ENCODE measurements at places on chromosomes 7 and 10. TPM values are rescaled to one million over a fixed set of nuclear protein-coding genes. Genes with fewer than 3 reads are reported as not detected.

LRRC18 gene
- total RNA-seq: not detected

PRRT4 gene
- 2.9 TPM for total RNA-seq

TCERG1L gene
- 0.53 TPM for total RNA-seq

PNLIP gene
- total RNA-seq: not detected

CABCOCO1 gene
- 1.2 TPM for total RNA-seq

NOS3 gene
- total RNA-seq: 1.1 TPM

SMKR1 gene
- 1.7 TPM for total RNA-seq

CTAGE15 gene
- 2.4 TPM for total RNA-seq

CHPF2 gene
- total RNA-seq: 42.2 TPM

DNA sequence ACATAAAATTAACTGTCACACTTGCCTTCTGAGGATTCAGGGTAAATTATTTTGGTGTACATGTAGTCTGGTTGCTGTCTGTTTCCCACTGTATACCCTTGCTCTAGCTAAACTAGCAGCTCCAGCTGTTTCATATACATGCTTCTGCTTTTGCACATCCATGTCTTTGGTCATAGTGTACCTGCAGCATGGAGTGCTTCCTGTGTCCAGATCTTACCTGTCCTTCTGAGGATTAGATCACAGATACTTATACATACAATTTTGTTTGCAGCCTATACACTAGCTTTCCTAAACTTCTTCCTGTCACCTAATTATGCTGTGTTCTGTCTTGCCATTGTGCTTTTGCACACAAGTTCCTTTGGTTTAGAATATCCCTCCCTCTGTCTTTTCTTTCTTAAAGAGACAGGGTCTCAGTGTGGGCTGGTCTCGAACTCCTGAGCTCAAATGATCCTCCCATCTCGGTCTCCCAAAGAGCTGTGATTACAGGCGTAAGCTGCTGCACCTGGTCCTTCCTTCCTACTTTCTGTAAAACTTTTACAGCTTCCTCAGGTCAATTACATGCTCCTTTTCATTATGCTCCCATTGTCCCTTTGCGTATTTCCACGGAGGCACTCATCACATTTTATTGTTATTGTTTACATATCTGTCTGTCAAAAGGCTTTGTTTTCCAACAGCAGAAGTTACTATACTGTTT is 33.8 kb downstream of the TPST1 start:
- no peak overlapping the region for H3K4me3 ChIP-seq
- peak overlapping the region; percentile 97 for H3K27ac ChIP-seq
- DNase-seq: no peak
- H3K4me1 ChIP-seq: peaks cover 31% of the 10 kb centered on the region
- peaks cover 1% of the 10 kb centered on the region for H3K36me3 ChIP-seq
- H3K27me3 ChIP-seq: no peaks in the 10 kb centered on the region

GRCh38 chr10:5944389-5945189 is 32.8 kb downstream of the IL15RA start:
- H3K4me1 ChIP-seq: peaks cover 5% of the 10 kb centered on the region
- no peak overlapping the region for H3K4me3 ChIP-seq
- H3K36me3 ChIP-seq: no peaks in the 10 kb centered on the region
- no peak for DNase-seq
- peak overlapping the region; percentile 90 for H3K27ac ChIP-seq
- H3K27me3 ChIP-seq: peaks cover 22% of the 10 kb centered on the region

- peaks cover 3% of the 10 kb centered on the region for H3K4me1 ChIP-seq
Observed at GRCh38 chr10:26391701-26392695, 46.1 kb upstream of the APBB1IP start.

DNA sequence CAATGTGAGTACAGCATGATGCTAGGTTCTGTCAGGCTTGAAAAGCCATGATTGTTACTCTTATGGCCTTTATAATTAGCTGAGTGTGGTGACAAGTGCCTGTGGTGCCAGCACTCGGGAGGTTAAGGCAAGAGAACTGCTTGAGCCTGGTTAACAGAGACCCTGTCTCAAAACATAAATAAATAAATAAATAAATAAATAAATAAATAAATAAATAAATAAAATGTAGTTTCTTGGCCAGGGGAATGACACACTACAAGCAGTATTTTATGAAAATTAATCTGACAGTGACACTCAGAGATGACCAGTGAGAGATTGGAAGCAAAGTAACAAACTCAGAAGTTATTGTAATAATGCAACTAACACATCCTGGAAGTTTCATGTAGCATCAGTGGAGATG is 2.3 kb upstream of the MORN4 start:
- H3K4me1 ChIP-seq: peaks cover 12% of the 10 kb centered on the region
- DNase-seq: no peak
- H3K27me3 ChIP-seq: no peaks in the 10 kb centered on the region

DNA sequence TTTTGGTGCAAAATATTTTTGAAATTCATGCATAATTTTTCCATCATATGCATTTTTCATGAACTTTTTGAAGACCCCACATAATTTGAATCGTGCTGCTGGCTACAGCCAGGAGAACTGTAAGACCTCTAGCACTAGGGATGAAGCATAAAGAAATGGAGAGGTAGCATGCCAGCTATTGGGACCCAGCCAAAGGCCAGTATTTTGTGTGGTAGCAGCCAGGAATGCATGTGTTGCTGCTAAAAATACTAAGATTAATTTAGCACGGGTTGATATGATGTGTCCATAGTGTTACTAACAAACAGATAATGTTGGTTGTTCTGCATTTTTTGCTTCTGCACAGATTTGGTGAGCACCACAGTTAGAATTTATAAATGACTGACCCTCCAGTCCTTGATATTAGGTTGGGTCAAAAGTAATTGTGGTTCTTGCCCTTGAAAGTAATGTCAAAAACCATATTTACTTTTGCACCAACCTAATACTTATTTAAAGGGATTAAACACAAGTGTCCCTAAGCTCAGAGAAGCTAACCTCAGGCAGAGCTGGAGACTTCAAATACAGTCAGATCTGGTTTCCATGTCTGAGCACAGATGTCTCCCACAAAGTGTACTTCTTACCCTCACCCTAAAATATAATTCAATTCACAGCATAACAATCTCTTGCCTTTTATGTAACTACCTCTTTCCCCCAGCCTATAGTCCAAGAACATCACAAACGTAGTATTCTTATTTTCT is 54.1 kb upstream of the NPSR1 start:
- no peak for DNase-seq
- H3K4me1 ChIP-seq: no peaks in the 10 kb centered on the region
- H3K27ac ChIP-seq: no peak overlapping the region
- H3K27me3 ChIP-seq: peaks cover 7% of the 10 kb centered on the region
- no peak overlapping the region for H3K4me3 ChIP-seq

DNA sequence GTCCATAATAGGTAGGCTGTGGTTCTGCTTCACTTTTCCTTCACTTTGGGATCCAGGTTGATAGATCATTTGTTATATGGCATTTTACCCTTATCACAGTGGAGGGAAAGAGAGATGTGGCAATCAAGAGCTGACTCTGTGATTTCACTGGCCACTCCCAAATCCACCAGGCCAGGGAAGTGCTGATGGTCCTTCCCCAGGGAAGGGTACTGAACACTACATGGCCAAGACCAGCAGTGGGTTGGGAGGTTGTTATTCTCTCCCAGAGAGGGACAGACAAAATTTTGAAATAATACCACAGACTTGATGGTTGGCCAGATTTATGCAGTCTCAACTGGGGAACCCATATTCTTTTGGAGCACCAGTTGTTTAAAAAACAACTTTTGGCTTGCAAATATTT is 102.5 kb downstream of the SND1 start:
- DNase-seq: no peak
- H3K36me3 ChIP-seq: peaks cover 2% of the 10 kb centered on the region
- no peaks in the 10 kb centered on the region for H3K27me3 ChIP-seq
- no peak overlapping the region for H3K4me3 ChIP-seq
- peaks cover 21% of the 10 kb centered on the region for H3K4me1 ChIP-seq

GRCh38 chr10:46098386-46098785 is 52.3 kb upstream of the MSMB start:
- H3K36me3 ChIP-seq: no peaks in the 10 kb centered on the region
- no peak for DNase-seq
- H3K27me3 ChIP-seq: no peaks in the 10 kb centered on the region
- H3K27ac ChIP-seq: no peak overlapping the region

DNA sequence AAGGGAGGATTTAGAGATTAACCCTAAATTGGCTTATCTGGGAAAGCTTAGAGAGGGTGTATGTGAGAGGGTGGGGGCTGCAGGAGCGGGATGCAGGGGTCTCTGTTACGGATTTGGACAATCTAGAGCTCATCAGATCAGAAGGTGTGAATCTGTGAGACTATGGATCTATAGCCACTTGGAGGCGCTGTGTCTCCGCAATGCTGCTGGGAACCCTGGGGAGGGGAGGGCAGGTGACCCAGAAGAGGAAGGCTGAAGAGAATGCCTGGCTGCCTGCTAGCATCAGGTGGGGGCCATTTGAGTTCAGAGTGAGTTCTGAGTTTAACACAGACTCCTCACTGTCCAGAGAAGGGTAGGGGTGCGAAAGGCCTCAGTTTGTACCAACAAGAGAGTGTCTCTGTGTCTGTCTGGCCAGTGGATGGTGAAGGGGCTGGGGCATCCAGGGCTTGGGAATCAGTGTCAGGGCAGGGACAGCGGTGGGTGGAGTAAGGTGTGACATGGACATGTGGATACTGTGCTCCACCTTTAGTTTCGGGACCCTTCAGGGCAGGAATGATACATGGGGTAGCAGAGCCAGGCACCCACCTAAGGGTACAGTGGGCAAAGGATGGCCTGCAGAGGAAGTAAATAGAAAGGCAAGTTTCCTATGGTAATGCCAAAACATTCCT is 187.3 kb upstream of the PRSS58 start:
- no peak overlapping the region for H3K27ac ChIP-seq
- no peak for DNase-seq
- peaks cover 10% of the 10 kb centered on the region for H3K27me3 ChIP-seq

GRCh38 chr7:37070031-37070430 is 345.7 kb upstream of the AOAH start:
- H3K27ac ChIP-seq: no peak overlapping the region
- no peak for DNase-seq

DNA sequence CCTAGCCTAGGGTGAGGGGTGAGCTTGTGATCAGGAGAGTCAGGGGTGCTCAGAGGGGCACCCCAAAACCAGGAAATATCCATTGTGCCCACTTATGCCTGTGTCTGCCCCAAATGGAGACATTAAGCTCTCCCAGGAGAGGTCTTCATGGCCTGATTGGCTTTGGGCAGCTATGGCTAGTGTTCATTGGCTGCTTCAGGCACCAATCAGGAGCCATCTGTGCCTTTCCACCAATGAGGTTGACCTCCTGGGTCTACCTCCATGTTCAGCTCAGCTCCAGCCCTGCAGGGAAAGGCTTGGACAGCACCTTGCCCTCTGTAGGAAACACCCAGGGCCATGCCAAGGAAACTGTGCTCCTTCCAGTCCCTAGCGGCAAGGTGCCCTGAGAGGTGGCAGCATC is 23.9 kb upstream of the HSPB1 start:
- H3K4me1 ChIP-seq: peaks cover 3% of the 10 kb centered on the region
- no peak overlapping the region for H3K4me3 ChIP-seq
- H3K27me3 ChIP-seq: peaks cover 65% of the 10 kb centered on the region
- DNase-seq: no peak
- H3K27ac ChIP-seq: no peak overlapping the region
- no peaks in the 10 kb centered on the region for H3K36me3 ChIP-seq

GRCh38 chr10:43857206-43857930 is 208.7 kb upstream of the ZNF32 start:
- no peak for DNase-seq
- H3K36me3 ChIP-seq: no peaks in the 10 kb centered on the region
- H3K27me3 ChIP-seq: no peaks in the 10 kb centered on the region

GRCh38 chr10:129879655-129880054 is 84.4 kb downstream of the EBF3 start:
- no peaks in the 10 kb centered on the region for H3K36me3 ChIP-seq
- H3K27me3 ChIP-seq: peaks cover 70% of the 10 kb centered on the region
- H3K4me1 ChIP-seq: peaks cover 21% of the 10 kb centered on the region
- DNase-seq: no peak
- H3K27ac ChIP-seq: no peak overlapping the region

- no peaks in the 10 kb centered on the region for H3K27me3 ChIP-seq
- no peak overlapping the region for H3K4me3 ChIP-seq
- H3K27ac ChIP-seq: no peak overlapping the region
- H3K4me1 ChIP-seq: no peaks in the 10 kb centered on the region
- no peak for DNase-seq
Observed at GRCh38 chr10:4512671-4513240, 313.3 kb upstream of the AKR1E2 start.

- no peak overlapping the region for H3K4me3 ChIP-seq
- H3K36me3 ChIP-seq: peaks cover 2% of the 10 kb centered on the region
Observed at GRCh38 chr10:76784076-76784475, 853.5 kb downstream of the KCNMA1 start.

GRCh38 chr10:26448706-26449435 is 10.7 kb downstream of the APBB1IP start:
- DNase-seq: no peak
- no peaks in the 10 kb centered on the region for H3K27me3 ChIP-seq
- no peak overlapping the region for H3K4me3 ChIP-seq
- no peaks in the 10 kb centered on the region for H3K4me1 ChIP-seq

- DNase-seq: no peak
- H3K27me3 ChIP-seq: no peaks in the 10 kb centered on the region
- H3K4me1 ChIP-seq: peaks cover 12% of the 10 kb centered on the region
- no peak overlapping the region for H3K4me3 ChIP-seq
Observed at GRCh38 chr10:110324805-110325280, 20.1 kb upstream of the SMNDC1 start.

DNA sequence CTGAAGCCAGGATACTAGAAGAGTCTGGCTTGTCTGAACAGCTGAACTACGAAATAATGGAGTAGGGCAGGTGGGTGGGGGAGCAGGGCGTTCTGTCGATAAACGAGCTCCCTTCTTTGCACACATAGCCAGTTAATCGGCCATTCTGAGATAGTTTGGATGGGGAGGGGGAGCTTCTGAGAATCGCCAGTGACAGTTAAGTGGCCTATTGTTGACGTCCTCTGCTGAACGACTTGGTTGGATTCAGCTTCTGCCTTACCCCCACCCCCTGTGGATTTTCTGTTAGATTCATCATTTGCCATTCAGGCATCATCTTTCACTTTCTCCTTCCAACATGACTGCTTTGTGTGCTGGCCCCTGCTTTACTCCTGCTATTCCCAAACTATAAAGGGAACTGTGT is 520 bp downstream of the CPA5 start:
- H3K4me3 ChIP-seq: no peak overlapping the region
- no peaks in the 10 kb centered on the region for H3K36me3 ChIP-seq

- H3K4me1 ChIP-seq: no peaks in the 10 kb centered on the region
- no peaks in the 10 kb centered on the region for H3K36me3 ChIP-seq
- DNase-seq: no peak
- H3K27me3 ChIP-seq: no peaks in the 10 kb centered on the region
- H3K27ac ChIP-seq: no peak overlapping the region
Observed at GRCh38 chr7:97377713-97378112, 260.2 kb downstream of the SDHAF3 start.

- H3K27ac ChIP-seq: no peak overlapping the region
- H3K36me3 ChIP-seq: no peaks in the 10 kb centered on the region
- no peaks in the 10 kb centered on the region for H3K27me3 ChIP-seq
- no peak overlapping the region for H3K4me3 ChIP-seq
- no peaks in the 10 kb centered on the region for H3K4me1 ChIP-seq
Observed at GRCh38 chr7:96546426-96546825, 163.2 kb downstream of the SEM1 start.

DNA sequence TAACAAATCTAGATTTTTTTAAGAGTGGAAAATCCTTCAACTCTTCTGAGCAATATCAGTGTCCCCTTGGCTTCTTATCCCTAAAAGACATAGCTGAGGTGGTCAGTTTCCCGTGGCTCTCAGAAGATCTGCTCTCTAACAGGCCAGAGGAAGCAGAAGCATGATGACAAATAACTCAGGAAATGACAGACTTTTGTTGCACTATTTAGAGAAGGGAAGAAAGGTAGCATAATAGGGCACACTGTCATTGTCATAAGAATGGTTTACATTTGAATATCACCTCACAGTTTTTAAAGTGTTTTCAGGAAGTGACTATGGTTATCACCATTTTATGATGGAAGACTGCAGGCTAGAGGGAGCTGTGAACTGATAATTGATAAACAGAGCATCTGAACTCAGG is 33.6 kb upstream of the RAPGEF5 start:
- H3K4me3 ChIP-seq: no peak overlapping the region
- no peak overlapping the region for H3K27ac ChIP-seq
- no peak for DNase-seq
- peaks cover 4% of the 10 kb centered on the region for H3K27me3 ChIP-seq
